ENCODE measurements at places on chromosomes 6 and 20.

- DNase-seq, result no peak
Measured at GRCh38 chr6:35059596-35060345, 81.4 kb downstream of the TCP11 start.

DNA sequence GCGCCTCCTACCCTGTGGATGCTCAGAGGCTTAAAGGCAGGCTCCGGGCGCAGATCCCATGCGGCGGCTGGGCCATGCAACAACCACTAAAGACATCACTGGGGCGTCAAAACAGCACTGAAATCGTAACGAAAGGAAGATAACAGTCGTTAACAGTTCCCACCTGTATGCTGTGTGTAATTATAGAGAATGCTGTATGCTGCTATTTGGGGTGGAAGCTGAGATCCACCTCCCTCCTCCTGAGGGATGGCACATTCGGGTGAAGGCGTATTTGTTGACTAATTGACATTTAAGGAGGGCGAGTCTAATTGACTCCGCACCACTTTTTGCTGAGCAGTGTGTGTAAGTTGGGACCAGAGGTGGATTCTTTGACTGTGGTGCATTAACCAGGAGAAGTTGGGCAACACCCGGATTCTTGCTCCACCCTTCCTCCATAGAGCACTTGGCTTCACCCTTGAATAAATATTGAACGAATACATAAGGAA is 687 bp downstream of the SLC35A1 start:
- DNase-seq, result no peak

GRCh38 chr6:112049026-112049799 is 4.7 kb upstream of the CCN6 start:
- DNase-seq, result no peak

DNA sequence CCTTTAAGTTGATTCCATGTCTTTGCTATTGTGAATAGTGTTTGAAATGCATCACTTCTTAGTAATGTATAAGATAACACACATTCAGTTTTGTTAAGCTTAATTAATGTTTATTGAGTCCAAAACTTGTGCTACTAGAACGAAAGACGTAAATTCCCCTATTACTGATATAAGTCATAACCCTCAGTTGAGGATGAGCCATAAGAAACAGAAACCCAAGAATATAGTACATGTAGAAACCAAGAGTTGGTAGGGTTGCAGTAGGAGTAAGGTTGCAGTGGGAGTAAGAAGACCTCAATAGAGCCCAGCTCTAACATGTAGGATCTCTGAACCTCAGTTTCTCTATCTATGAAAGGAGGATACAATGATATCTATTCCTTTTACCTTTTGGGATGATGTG is 19.3 kb downstream of the CITED2 start:
- no peak for DNase-seq

DNA sequence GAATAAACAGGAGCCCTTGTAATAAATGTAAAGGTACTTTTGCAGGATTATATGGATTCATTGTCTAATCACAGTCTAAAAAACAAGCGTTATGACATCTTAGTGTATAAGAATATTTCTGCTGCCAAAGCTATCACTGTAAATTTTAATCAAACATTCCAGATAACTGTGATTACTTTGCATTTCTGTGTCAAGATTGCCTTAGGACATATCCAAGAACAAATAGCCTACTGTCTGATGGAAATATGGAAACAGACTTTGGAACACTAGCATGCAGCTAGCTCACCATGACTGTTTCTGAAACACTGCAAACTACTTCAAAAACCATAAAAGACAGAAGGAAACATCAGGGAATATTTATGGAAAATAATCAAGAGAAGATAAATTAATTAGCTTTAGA is 248.7 kb upstream of the ASCC3 start:
- no peak for DNase-seq

DNA sequence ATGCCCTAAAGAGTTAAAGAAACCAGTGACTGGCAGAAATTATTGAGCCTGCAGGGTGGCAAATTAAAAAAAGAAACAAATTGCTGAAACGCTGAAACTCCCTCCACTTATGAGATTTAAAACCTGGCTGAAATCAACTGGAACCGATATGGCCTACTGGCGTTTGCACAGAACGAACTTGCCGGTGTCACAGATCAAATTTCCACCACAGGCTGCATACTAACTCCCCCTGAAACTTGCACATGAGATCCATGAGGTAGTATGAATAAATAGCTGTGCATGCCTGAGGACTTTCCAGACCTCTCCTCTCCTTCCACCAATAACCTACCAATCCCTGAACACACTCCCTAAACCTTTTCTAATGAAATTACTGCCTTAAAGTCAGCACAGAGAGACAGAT is 150.4 kb downstream of the RNGTT start:
- DNase-seq, result no peak

DNA sequence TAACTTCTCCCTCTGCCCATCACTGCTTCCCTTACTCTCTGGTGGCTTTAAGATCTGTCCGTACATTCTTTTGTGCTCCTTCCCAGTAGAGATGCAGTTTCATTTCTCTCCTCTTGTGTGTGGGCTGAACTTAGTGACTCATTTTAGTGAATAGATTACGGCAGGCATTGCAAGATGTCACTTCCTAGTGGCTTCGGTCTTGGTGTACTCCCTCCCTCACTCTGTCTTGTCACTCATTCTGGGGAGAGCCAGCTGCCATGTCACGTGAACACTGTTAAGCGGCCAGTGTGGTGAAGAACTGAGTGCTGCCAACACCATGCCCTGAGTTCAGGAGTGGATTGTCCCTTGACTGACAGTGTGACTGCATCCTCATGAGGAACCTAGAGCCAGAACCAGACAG is 115.9 kb downstream of the OTOR start:
- no peak for DNase-seq

DNA sequence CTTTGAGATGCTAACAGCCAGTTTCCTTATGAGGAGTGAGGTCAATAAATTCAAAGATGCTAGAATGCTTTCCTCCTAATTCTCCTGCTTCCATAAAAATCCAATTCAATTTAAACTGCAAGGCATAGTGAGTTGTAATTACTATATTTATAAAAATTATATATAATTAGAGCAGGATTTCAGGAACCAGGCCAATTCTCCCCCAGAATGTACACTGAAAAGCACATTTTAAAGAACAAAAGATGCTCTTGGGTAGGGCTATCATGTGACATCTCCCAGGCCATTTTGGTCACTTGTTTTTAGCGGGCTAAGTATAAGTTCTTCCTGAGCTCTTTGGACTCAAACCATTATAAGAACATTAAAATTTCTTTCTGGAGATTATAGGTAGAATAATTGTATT is 195.7 kb upstream of the KCNG1 start:
- no peak for DNase-seq

- peak; percentile 70 for DNase-seq
Measured at GRCh38 chr6:163554663-163555062, 140.1 kb downstream of the QKI start.

DNA sequence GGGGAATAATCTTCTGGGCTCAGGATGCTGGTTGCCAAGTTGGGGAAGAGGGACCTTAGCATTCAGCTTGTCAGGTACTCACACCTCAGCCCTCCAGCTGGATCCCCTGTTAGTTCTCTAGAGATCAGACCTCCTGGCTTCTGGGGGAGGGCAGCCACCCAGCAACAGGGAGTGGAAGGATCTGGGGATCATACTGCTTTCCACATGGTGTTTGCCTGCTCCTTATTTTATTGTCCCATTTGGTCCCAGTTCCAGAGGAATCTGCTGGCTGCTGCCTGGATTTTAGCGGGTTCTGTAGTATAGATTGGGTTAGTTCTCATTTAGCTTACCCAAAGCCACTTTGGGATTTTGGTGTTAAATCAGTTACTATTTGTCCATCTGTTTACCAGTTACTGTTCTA is 29.3 kb downstream of the KAT14 start:
- DNase-seq, result no peak

GRCh38 chr6:125945378-125946141 is 11.0 kb upstream of the HINT3 start:
- DNase-seq, result no peak

GRCh38 chr20:36717657-36718056 is 28.2 kb downstream of the NDRG3 start:
- DNase-seq, result no peak

DNA sequence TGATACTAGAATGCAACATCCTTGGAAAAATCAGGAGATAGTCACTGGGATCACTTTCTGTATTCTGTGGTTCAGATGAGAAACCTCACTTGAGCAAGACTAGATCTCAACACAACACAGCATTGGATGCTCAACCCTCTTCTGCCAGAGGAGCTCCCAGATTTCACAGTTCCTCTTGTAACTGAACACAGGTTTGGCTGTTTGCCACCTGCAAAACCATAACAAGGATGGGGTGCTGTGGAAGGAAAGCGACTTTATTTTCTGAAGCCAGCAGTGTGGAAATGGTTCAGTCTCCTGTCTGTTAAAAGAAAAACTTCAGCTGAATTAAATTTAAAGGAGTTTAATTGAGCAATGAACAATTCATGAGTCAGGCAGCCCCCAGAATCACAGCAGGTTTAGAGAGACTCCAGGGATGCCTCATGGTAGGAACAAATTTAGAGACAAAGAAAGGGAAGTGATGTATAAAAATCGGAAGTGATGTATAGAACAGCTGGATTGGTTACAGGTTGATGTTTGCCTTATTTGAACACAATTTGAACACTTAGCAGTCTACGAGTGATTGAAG is 149.9 kb upstream of the UST start:
- DNase-seq, result no peak

DNA sequence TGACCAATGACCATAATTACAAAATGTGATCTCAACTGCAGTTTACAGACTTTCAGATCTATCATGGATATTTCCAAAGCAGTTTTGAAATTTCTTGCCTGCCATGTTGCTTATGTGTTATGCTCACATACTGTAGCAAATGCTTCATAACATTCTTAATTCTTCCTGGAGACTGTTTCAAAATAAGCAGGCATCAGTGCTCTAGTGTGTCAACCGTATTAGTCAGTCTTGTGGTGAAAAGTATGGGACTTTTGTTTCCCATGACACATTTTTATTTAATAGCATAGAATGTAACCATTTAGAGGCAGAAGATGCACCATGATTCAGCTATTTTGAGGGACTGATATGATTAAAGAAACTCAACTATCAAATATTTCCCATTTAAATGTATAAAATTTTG is 1.7 kb downstream of the POPDC3 start:
- no peak for DNase-seq

- DNase-seq, result no peak
Measured at GRCh38 chr20:25079171-25079570, 2.8 kb downstream of the VSX1 start.

- DNase-seq, result no peak
Measured at GRCh38 chr6:34359418-34360158, 32.9 kb downstream of the NUDT3 start.

GRCh38 chr20:33394718-33395117 is 6.6 kb downstream of the CDK5RAP1 start:
- DNase-seq, result no peak

DNA sequence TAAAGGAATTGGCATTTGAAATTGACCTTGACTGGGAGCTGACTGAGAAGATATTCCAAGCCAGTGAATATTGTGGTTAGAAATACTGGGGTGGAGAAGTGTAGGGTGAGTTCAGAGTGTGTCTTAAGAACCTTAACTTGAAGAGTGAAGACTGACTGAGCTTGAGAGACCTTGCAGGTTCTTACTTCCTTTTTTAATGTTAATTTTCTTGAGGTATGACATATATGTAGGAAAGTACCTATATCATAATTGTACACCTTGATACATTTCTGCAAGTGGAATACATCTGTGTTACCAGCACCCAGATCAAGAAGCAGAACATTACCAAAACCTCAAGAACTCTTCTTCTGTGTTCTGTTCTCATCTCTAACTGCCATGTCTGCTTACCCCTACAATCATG is 11.0 kb downstream of the DHX35 start:
- DNase-seq, result no peak

DNA sequence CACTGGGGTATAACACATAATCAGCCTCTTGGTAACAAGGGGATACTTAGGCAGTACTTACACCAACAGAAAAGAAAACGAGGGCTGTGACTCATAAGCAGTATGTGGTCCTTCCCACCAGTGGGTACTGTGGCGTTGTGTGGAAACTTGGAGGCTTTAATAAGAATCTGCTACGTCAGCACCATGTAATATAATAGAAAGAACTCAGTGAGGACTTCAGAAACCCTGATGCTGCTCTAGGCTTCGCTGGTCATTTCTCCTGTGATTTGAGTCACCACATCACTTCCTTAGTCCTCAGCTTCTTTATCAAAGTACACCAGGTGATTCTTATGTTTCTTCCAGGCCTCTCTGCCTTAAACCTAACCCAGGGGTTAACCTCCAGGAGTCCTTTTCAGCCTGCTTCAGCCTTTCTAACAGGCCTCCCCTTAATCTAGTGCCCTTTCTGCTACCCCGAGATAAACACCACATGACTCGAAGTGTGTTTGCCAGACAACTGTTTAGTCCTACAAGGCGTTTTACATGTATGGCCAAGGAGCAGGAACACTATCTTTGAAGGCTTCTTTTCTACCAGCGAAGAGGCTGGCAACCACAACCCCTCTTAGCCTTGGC is 68.5 kb downstream of the FYN start:
- DNase-seq, result no peak

- no peak for DNase-seq
Measured at GRCh38 chr20:1894471-1894950, 696 bp upstream of the SIRPA start.

DNA sequence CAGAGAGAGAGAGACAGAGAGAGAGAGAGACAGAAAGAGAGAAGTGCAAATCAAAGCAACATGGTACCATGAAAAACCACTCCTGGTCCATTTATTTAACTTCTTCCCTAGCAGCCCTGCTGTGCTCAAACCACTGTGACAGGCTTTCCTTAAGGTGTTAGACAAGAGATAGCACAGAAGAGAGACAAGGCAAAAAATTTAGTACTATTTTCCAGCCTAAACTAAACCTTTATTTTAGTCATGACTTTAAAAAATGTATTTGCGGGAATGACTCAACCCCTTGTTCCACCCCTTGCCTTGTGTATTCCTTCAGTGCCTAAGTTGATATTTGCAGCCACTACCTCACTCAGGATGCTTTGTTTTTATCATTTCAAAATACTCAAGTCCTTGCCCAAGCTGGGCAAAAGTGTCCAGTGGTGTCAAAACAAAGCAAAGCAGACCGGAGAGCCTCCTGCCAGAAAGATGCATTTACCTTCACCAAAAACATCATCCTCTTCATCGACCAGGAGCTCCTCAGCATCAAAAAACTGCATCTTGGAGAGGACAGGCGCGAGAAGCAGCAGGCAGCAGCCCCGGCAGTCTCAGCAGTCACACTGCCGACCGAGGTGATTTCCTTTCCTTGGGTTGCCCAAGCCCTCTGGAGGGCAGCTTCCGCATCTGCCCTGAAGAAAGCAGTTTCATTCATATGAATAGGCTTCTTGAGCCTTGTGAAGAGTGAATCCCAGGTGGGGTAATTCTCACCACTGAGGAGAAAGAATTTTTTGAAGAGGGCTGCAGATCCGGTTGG is at the start of gene RIPOR2:
Gene RIPOR2 (minus strand): TSS at position 595 of the 787 bp plus-strand sequence. CDS start 62 bp downstream, at position 533.
- DNase-seq, result no peak

GRCh38 chr6:148935705-148936435 is 189.0 kb downstream of the UST start:
- DNase-seq, result no peak

- DNase-seq, result no peak
Measured at GRCh38 chr20:22285555-22285954, 298.8 kb downstream of the FOXA2 start.

All from activated CD8-positive, alpha-beta memory T cell treated with anti-CD3 and anti-CD28 coated beads, Interleukin-2, amount 50 U/mL, for 48 hours (primary cell).